ENCODE measurements at places on chromosomes 3 and 15.

DNA sequence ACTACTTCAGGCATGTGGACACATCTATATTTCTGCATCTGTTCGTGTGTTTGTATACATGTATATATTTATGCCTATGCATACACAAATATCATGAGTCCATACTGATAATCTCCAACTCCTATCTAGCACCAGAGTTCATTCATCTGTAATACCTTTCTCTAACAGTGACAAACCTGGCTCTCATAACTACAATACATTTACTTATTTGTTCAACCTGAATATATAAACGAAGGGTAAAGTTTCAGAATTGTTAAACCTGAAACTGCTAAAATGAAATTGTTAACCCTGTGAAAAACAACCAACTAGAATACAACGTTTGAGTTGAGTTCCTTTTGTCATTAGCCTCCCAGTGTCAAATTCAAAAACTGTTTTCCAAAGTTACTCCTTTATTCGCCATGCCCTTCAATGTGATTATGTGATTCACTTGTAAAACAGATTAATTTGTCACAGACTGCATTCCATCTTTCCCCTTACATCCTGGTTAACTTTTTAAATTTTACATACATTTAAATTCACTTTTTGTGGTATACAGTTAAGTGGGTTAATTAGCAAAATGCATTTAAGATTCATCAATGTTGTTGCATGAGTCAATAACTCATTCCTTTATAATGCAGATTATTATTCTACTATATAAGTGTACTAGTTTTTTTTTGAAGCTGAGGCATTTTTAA, 58.5 kb downstream of the PIK3R4 start:
- DNase-seq = no peak

DNA sequence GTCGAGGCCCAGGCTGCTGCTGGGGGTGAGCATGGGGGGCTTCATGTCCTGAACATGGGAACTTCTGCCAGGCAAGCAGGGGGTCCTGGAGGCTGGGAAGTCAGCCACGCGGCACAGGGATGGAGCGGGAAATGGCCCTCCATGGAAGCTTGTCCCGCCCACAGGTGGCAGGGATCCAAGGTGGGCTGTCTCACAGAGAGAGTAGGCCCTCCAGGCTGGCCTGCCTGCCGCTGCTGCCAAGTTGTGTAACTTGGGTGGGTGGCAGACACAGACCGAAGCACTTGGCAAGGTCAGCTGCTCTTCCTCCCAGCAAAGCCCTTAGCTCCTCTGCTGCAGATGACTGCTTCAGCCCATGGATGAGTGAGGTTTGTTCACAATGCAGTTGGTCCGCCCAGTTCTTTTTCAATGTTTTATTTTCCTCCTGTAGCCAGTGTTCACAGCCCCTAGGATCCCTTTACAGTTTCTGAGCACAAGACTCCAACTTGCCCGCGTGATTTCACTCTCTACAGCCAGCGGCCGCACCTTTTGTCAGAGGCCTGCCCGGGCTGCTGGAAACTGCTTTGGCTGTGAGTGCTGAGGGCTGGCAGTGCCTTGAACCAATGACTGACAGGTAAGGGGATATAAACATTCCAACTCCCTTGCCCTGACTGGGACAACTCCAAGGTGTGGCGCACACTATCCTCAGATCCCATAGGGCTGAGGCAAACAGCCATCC, 26.7 kb downstream of the HCN4 start:
- no peak for DNase-seq

DNA sequence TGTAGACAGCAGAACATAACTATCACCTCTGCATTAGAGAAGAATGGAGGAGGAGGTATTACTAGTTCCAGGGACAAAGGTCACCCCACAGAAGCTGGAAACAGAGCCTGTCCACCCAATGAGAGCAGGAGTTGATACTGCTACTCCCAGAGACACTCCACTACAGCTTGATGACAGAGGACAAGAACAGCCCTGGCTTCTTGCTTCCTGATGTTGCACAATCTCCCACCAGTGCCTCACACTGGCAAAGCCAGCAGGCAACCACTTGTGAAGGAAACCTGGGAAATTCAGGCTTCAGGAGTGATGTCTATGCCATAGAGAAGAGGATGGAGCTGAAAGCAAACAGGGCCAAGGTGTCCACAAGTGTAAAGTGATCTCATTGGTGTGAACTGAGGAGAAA, 78.0 kb upstream of the POU1F1 start:
- DNase-seq = no peak

- peak; percentile 68 for DNase-seq
Observed at GRCh38 chr3:77254967-77255831, 215.3 kb downstream of the ROBO2 start.

DNA sequence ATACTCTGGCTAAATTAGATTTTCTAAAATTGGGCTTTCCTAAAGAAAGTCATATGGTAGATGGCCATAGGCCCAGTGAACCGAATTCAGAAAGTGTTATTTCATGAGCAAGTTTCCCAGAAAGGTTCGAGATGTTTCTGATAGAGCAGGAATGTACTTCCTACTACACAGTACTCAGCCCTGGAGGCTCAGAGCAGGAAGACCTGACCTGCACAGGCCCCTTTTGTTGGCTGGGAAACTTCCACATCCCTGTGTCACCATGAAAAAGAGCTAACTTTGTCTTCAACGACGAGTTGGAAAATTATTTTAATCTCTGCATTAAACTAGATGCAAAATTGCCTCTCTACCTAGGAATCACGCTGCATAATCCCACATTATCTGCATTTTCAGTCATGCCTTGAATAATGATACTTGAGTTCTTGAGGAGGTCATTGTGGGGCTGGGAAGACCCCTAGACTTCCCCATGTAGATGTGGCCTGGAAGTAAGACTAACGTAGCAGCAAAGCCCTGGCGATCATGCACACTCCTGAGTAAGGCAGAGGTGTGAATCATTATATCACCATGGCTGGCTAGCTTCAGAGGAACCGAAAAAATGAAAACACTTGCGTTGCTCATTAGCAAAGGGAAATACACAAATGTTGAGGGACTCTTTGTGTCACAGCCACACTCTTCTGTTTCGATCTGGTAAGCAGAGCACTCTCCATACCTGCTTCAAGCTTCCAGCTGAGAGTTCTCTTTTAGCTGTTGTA, 47.1 kb downstream of the CMTM7 start:
- DNase-seq = no peak

GRCh38 chr3:19748782-19749447, 185.1 kb downstream of the EFHB start:
- DNase-seq = no peak

- DNase-seq = no peak
Observed at GRCh38 chr3:185796431-185797107, 28.3 kb downstream of the IGF2BP2 start.

- DNase-seq = peak; percentile 2
Observed at GRCh38 chr3:180036092-180036670, 556 bp downstream of the PEX5L start.

DNA sequence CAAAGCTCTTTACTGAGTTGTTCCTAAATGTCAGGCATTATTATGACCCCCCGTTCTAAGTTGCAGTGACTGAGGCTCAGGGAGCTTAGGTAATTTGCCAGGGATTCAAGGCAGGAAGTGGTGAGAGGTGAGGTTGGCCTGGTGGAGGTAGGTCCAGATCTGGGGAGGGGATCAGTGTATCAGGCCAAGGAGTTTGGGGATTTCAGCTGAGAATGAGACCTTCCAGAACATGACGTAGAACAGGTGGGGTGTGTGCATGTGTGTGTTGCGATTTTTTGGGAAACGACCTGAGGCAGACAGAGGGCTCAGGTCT, 41.1 kb upstream of the MRPS22 start:
- no peak for DNase-seq
